Right lobe of liver (tissue), 6 donors: ENCODE measurements at places on chromosomes 3 and 15.

- no peak overlapping the region for H3K4me3 ChIP-seq
- no peaks in the 10 kb centered on the region for H3K27me3 ChIP-seq
- H3K36me3 ChIP-seq = no peaks in the 10 kb centered on the region
- H3K4me1 ChIP-seq = no peaks in the 10 kb centered on the region
Measured at GRCh38 chr15:95168152-95168551, 936.8 kb downstream of the MCTP2 start.

DNA sequence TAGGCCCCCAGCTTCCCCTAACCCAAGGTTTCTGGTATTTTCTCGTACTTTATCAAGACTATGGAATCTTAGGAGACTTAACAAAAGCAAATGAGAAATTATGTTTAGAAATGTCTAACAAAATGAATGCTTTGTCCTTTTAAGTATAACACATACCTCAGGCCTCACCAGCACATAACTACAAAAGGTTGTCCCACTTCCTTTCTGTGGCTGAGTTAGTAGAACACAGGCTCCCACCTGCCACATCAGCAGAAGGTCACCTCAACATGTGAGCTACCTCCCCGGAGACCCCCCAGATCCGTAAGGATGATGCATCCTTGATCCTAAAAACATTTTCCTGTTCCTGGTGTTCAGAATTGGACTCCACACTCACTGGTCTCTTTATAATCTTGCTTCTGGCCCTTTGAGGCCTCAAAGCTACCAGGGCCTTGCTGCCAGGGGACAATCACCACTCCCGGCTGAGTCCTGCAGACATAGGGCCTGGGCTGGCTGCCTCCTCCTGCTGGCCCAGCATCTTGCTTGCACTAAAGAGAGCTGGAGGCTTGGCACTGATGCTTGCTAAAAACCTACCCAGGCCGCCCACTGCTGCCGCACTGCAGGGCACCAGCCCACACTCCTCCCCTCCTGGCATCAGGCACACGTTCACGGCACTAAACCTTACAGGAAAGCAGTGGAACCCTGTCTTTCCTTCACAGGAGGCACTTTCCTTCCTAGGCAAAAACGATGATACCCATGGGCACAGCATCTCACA, 2.9 kb downstream of the CCRL2 start:
- no peak overlapping the region for H3K4me3 ChIP-seq
- no peaks in the 10 kb centered on the region for H3K36me3 ChIP-seq
- H3K4me1 ChIP-seq = no peaks in the 10 kb centered on the region
- no peaks in the 10 kb centered on the region for H3K27me3 ChIP-seq

- H3K36me3 ChIP-seq = no peaks in the 10 kb centered on the region
- H3K27me3 ChIP-seq = no peaks in the 10 kb centered on the region
- H3K4me1 ChIP-seq = no peaks in the 10 kb centered on the region
- peak overlapping the region; percentile 51 for H3K27ac ChIP-seq
Measured at GRCh38 chr3:100316641-100317069, 17.9 kb upstream of the NIT2 start.

- no peaks in the 10 kb centered on the region for H3K4me1 ChIP-seq
- H3K27me3 ChIP-seq = no peaks in the 10 kb centered on the region
- DNase-seq = no peak
- H3K27ac ChIP-seq = no peak overlapping the region
- no peaks in the 10 kb centered on the region for H3K36me3 ChIP-seq
Measured at GRCh38 chr15:66080717-66081398, 172.7 kb downstream of the MEGF11 start.

DNA sequence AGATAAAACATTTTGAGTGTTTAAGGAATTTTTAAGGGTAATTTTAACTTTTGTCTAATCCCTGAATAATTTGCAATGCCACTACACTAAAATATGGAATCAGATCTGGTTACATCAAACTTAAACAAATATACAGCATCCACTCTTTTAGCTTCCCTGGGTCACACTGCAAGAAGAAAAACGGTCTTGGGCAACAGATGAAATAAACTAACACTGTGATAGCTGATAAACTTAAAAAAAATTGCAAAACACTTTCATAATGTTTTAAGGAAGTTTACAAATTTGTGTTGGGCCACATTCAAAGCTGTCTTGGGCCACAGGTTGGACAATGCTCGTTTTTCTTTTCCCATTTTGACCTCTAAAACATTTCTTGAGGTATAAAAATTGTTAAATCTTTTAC, 34.3 kb downstream of the CCDC66 start:
- H3K27ac ChIP-seq = no peak overlapping the region
- H3K27me3 ChIP-seq = no peaks in the 10 kb centered on the region
- H3K4me1 ChIP-seq = no peaks in the 10 kb centered on the region
- H3K36me3 ChIP-seq = no peaks in the 10 kb centered on the region

DNA sequence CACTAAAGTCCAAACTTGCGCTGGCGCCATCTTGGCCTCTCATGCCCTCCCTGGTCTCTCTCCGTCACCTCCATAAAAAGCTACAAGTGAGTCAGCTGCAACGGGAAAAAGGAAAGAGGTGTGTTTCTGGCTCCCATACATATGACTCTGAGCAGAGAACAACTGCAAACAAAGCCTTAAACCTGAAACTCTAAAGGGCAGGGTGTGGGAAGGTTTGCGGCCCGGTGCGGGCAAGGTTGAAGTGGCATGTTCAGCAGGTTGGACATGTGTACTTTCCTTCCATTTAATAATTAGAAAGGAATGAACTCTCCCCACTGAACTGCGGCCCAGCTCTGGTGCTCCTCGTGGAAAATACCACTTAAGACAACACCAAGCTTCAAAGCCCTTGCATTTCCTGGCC, 59.0 kb upstream of the PPARG start:
- no peaks in the 10 kb centered on the region for H3K27me3 ChIP-seq
- H3K4me3 ChIP-seq = no peak overlapping the region
- no peaks in the 10 kb centered on the region for H3K4me1 ChIP-seq
- H3K27ac ChIP-seq = no peak overlapping the region
- DNase-seq = no peak
- H3K36me3 ChIP-seq = no peaks in the 10 kb centered on the region

- H3K27me3 ChIP-seq = no peaks in the 10 kb centered on the region
- no peak for DNase-seq
- no peak overlapping the region for H3K4me3 ChIP-seq
- no peaks in the 10 kb centered on the region for H3K36me3 ChIP-seq
- H3K27ac ChIP-seq = no peak overlapping the region
Measured at GRCh38 chr3:56864090-56864489, 62.3 kb upstream of the ARHGEF3 start.

GRCh38 chr15:39419651-39420050, 161.2 kb upstream of the THBS1 start:
- no peaks in the 10 kb centered on the region for H3K36me3 ChIP-seq
- no peak for DNase-seq
- H3K27me3 ChIP-seq = no peaks in the 10 kb centered on the region

- peaks cover 5% of the 10 kb centered on the region for H3K4me1 ChIP-seq
- H3K27me3 ChIP-seq = no peaks in the 10 kb centered on the region
- H3K4me3 ChIP-seq = no peak within 1 kb of the TSS
- no peak within 1 kb of the TSS for H3K27ac ChIP-seq
Measured at GRCh38 chr3:11154036-11154952, at the start of gene HRH1. Gene HRH1 (plus strand): TSS chr3:11154493. CDS start chr3:11259038, 104,545 bp downstream.

DNA sequence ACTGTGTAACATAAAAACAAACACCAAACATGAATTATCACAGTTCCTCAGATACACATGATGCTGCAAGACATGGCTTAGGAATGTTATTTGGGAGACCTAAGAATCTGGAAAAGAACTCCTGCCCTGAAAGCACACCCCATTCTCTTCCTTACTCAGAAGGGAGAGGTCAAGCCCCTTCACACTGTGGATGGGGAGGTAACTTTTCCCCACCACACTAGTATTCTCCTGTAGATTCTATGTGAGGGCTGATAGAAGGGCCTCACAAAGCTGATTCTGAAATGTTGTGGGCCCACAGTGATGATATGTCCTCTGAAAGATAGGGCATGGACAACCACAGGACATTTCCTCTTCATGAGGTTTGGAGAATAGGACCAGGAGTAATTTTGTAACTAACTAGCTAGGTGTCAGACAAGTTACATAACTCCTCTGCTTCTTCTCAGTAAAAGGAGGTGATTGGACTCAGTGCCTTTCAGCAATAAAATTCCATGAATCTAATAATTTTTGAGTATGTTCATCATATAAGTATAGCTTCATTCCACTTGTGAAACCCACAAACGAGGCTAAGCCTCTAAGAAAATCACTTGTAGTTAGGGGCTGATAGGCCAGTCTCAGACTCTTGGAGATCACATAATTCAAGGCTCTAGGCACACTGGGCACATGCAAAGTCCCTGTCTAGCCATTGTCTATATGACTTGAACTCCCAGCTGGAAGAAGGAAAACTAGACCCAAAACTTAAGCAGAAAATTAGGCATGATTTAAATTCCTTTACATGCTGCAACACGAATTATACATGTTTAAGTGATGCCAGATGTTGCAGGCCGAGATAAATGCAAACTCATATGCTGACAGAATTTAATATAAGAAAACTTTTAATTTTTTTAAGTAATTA, 7.5 kb downstream of the PTX3 start:
- H3K4me3 ChIP-seq = no peak overlapping the region
- no peaks in the 10 kb centered on the region for H3K4me1 ChIP-seq
- no peak for DNase-seq
- no peak overlapping the region for H3K27ac ChIP-seq
- H3K36me3 ChIP-seq = no peaks in the 10 kb centered on the region

- DNase-seq = no peak
- no peak overlapping the region for H3K4me3 ChIP-seq
- no peaks in the 10 kb centered on the region for H3K36me3 ChIP-seq
- H3K27ac ChIP-seq = no peak overlapping the region
Measured at GRCh38 chr3:194001-194400, 2.6 kb upstream of the CHL1 start.

DNA sequence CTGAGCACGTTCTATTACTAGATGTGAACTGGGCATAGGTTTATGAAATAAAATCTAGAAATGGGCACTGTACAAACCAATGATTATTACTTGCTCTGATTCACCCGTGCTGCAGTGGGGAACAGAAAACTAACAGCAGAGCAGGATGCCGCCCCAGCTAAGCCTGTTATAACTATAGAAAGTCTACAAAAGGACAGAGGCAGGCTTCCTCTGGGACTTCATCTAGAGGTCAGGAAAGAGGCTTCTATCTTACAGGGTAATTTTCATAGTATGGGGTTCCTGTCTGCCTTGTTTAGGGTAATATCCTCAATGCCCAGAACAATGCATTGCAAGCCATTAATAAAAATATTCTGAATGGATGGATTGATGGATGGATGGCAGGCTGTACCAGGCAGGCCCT, 177.0 kb upstream of the TBL1XR1 start:
- H3K27ac ChIP-seq = no peak overlapping the region
- H3K27me3 ChIP-seq = no peaks in the 10 kb centered on the region
- no peak for DNase-seq

- no peaks in the 10 kb centered on the region for H3K27me3 ChIP-seq
- H3K36me3 ChIP-seq = no peaks in the 10 kb centered on the region
- no peak overlapping the region for H3K4me3 ChIP-seq
Measured at GRCh38 chr3:191492601-191493000, 31.6 kb downstream of the PYDC2 start.

DNA sequence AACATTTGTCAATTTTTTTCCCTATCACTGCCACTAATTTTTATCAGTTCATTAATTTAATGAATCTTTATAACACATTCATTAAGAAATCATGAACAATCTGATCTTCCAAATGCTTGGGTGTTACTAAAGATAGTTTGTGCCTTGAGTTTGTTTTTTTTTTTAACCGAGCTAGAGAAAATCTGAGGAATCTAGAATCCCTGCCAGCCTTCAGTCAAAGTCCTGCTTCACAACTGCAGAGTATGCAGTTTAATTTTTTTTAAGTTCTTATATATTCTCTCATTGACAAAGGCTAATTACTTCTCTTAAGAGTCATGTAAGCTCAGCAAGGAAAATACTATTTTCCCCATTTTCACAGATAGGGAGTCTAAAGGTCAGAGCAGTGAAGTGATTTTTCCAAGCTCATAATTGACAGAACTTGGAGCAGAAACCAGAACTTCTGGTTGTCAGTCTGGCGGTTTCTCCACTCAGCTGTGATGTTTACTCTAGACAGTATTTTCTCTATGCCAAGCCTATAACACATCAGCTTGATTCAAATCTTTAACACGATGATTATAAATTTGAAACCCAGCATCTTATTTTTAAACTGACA, 55.7 kb downstream of the TNIK start:
- no peaks in the 10 kb centered on the region for H3K36me3 ChIP-seq
- no peaks in the 10 kb centered on the region for H3K27me3 ChIP-seq
- no peak overlapping the region for H3K4me3 ChIP-seq
- no peak overlapping the region for H3K27ac ChIP-seq

DNA sequence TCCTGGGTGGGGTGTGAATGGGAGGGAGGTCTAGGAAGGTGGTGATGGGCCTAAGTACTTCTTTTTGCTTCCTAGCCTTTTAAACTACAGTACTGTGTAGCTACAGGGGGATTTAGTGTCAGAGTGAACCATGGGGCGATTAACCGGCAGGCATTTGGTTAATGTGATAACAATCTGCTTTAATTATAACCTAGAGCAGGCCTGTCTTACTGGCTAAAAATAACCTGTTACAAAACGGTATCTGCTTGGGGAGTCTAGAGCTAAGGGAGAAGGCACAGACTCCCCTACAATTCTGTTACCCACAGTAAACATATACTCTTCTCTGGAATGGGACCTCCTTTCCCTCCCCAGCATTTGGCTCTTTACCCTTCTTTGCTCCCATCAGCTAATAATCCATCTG, 85.4 kb downstream of the RBPMS2 start:
- H3K27ac ChIP-seq = no peak overlapping the region
- no peaks in the 10 kb centered on the region for H3K27me3 ChIP-seq
- DNase-seq = no peak
- H3K4me1 ChIP-seq = peaks cover 33% of the 10 kb centered on the region
- no peak overlapping the region for H3K4me3 ChIP-seq

GRCh38 chr3:48555949-48556795, 431 bp downstream of the PFKFB4 start:
- H3K27me3 ChIP-seq = no peaks in the 10 kb centered on the region
- peak overlapping the region; percentile 38 for H3K27ac ChIP-seq
- DNase-seq = no peak
- no peaks in the 10 kb centered on the region for H3K36me3 ChIP-seq
- no peaks in the 10 kb centered on the region for H3K4me1 ChIP-seq

DNA sequence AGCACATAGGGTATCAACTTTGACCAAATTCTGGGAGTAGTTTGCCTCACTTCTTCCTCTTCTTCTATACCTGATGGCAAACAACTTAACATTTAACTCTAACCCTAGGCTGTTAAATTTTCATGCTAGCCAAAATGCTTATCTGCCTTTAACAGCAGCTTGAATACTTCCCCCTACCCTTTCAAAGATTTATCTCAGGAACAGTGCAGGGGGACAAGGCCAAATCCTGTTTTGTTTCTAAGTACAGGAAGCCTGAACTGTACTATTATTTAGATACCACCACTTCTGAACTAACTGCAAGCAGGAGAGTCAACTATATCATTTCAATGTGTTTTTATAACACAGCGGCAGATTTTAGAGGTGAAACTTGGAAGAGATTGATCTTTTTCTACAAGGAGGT, 104.0 kb upstream of the CNTN6 start:
- H3K36me3 ChIP-seq = no peaks in the 10 kb centered on the region
- no peak overlapping the region for H3K4me3 ChIP-seq
- H3K27me3 ChIP-seq = no peaks in the 10 kb centered on the region
- no peak for DNase-seq
- no peaks in the 10 kb centered on the region for H3K4me1 ChIP-seq

DNA sequence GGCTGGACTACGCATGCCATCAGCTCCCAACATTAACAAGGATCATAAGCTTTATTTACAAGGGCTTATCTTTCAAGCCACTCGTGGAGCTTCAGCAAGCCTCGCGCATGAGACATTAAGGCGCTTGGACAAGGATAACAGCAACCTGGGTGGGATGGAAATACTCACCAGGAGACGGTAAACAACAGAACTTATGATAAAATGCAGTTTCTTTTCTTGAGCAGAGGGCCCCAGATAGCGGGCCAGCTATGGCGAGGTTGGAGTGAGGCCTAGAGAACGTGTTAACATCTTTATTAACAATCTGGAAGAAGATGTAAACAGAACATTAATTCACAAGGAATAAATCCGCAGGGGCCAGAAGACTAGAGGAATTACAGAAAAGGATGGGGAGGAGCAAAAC, 158.2 kb downstream of the NTRK3 start:
- no peaks in the 10 kb centered on the region for H3K27me3 ChIP-seq
- no peaks in the 10 kb centered on the region for H3K4me1 ChIP-seq
- H3K36me3 ChIP-seq = no peaks in the 10 kb centered on the region
